ENCODE measurements at places on chromosomes 2 and 18. TPM values are rescaled to one million over a fixed set of nuclear protein-coding genes. Genes with fewer than 3 reads are reported as not detected.

The NDC80 gene
- total RNA-seq: 108 TPM

- no peak for DNase-seq
Observed at GRCh38 chr2:8806885-8807704, 30.3 kb downstream of the KIDINS220 start.

- no peak for DNase-seq
Observed at GRCh38 chr18:621291-622043, 24.7 kb downstream of the CLUL1 start.

DNA sequence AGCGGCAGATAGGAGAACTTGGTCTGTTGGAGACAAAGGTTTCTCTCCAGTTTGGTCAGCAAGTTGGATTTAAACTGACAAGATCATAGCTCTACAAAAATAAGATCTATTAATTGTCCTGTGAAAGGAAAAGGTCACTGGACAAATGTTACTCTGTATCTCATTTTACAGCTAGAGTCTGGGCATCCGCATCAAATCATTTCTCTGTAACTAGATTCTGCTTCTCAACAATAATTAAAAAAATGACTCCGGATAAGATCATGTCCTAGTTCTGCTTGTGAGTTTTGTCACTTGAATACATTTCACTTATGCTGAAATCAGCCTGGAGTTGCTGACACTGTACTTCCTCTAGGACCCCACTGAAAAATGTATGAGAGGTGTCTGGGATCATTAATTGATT, 310.8 kb downstream of the ALK start:
- no peak for DNase-seq

DNA sequence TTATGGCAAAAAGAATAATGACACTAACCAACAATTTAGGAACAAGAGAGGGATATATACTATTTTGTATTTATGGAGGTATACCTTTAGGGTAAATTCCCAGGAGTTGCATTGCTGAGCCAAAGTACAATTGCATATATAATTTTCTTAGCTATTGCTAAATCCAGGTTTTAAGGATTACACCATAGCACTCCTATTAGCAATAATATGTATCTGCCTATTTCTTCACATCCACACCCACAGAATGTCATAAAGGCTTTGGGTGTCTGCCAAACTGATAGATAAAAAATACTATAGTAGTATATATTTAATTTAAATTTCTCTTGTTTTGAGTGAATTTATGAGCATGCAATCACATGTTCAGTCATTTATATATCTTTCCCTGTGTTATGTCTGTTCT, 11.5 kb upstream of the SERPINB13 start:
- DNase-seq: no peak

DNA sequence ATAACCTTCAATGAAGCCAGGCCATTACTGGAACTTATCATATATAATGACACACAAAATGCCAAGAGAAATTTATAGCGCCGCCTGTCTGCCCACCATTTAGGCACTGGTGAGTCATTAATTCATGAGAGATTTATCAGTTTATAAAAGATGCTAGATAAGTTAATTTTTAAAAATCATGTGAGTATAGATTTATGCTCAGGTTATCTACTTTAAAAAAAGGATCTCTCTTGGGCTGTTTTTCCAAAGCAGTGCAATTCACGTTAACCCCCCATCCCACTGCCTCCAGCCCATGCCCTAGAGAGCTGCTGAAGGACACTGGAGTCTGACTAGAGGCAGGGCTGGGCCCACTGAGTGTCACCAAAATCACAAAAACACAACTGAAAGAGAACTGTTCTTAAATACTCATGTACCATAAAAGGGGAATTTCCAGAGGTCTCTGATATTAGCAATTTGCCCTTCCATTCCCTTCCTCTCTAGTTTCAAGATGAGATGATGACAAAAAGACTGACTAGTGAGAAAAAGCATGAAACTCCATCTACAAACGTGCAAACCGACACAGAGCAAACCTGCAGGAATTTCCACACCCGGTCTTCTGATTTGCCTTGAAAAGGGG, 160.8 kb downstream of the BCL2 start:
- DNase-seq: peak; percentile 73

GRCh38 chr2:11891028-11891427, 144.6 kb downstream of the LPIN1 start:
- no peak for DNase-seq

DNA sequence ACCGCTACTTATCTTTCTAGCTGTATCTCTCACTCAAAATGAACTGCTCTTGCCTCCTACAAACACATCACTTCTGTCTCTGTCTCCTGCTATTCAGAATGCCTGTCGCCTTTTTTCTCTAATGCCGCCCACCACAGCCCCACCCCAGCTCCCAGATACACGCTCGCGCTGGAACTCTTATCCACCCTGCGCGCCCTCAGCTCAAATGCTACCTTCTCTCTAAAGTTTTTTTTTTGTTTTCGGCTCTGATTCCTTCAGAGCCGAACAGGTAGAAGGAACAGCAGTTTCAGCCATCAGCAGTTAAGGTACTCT, 3.9 kb upstream of the SOS1 start:
- DNase-seq: peak; percentile 36

GRCh38 chr2:64386676-64387075, 67.3 kb upstream of the LGALSL start:
- no peak for DNase-seq

GRCh38 chr18:63309422-63309821, 10.1 kb downstream of the BCL2 start:
- peak; percentile 78 for DNase-seq

Data from activated naive CD4-positive, alpha-beta T cell treated with anti-CD3 and anti-CD28 coated beads for 36 hours (primary cell).